Hepatocyte (in vitro differentiated cells): ENCODE measurements at places on chromosomes 2 and 18. TPM values are rescaled to one million over a fixed set of nuclear protein-coding genes. Genes with fewer than 3 reads are reported as not detected.

- no peak for DNase-seq
Measured at GRCh38 chr2:75068546-75068945, 110.1 kb downstream of the POLE4 start.

DNA sequence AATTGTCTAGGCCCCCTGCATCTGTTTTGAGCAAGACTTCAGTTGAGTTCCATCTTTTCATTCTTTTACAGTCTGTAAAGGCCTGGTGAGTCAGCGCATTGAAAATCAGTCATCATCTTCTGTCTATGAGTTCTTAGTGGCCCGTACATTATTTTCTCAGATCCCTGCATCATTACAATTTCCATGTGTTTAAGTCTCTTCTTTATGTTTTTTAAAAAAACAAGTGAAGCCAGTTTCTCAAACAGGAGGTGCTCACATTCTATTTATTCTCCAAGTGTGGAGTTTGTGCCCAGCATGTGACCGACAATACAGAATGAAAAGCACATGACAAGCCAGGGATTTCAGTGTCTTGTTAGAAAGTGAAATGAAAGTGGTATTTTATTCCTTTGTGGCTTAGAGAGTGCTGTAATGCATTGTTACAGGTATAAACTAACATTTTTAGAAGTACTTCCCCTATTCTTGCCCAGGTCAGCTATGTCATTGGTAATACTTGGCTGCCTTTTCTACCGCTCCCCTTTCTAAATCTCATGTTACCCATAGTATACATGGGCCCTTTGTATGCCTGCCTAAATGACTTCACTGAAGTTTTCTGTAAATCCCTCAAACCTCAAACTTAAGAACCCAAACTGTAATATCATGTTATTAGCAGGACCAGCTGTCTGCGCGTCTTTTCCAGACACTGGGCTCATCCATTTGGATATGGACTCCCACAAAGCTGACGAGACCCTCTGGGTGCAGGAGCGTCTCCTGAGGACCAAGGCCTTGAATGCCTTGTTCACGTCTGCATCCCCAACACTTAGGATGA, 67.6 kb downstream of the FEZ2 start:
- DNase-seq = no peak

GRCh38 chr2:132911726-132912724, 242.0 kb upstream of the LYPD1 start:
- peak; percentile 15 for DNase-seq

GRCh38 chr2:108637304-108637669, 82.0 kb upstream of the RANBP2 start:
- peak; percentile 73 for DNase-seq

DNA sequence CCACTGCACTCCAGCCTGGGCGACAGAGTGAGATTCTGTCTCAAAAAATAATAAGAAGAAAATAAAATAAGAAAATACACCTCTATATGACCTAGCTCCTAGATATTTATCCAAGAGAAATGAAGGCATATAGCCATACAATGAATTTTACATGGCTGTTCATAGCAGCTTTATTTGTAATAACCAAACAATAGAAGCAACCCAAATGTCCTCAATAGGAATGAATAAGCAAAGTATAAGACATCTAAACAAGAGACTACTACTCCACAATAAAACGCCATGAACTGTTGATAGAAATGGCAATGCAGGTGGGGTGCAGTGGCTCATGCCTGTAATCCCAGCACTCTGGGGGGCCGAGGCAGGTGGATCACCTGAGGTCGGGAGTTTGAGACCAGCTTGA, 31.2 kb upstream of the MYCN start:
- no peak for DNase-seq

GRCh38 chr2:183519371-183520056, 395.3 kb downstream of the NUP35 start:
- DNase-seq = no peak

GRCh38 chr2:175309799-175310198, 128.3 kb upstream of the ATP5MC3 start:
- DNase-seq = peak; percentile 70

GRCh38 chr18:6493194-6493593, 78.5 kb upstream of the L3MBTL4 start:
- DNase-seq = no peak

GRCh38 chr18:50866765-50867164, 12.2 kb upstream of the ME2 start:
- DNase-seq = no peak

DNA sequence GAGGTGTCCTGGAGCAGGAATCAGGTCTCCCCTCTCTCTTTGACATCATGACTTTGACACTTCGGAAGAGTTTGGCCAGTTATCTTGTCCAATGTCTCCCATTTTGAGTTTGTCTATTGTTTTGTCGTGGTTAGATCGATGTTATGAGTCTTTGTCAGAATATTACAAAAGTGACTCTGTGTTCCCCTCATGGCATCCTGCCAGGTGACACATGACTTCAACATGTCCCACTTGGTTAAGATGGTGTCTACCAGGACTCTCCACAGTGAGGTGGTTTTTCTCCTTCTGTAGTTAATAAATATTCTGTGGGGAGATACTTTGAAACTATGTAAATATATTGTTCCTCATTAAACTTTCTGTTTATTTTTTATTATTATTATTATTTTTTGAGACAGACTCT, 76.6 kb upstream of the BZW1 start:
- DNase-seq = no peak

GRCh38 chr2:28469947-28470535, 25.8 kb upstream of the PLB1 start:
- DNase-seq = no peak

DNA sequence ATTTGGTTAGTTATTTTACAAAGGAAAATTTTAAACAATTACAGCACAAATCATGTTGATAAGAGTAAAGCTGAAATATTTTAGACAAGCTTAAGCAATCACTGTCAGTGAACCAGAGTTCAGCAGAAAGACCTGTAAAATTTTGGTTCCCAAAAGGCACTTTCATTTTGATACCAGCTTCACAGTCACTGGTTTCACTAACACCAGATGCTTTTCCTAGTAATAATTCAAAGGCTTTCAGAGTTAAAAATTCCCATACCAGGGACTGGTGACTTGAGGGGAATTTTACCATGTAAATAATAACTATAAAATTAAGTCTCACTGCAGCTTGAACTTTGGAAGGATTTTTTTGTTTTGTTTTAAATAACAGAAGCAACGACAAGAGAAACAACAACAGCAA, 102.3 kb upstream of the CD302 start:
- DNase-seq = no peak

- peak; percentile 28 for DNase-seq
Measured at GRCh38 chr2:189014449-189015138, 40.4 kb downstream of the COL3A1 start.

DNA sequence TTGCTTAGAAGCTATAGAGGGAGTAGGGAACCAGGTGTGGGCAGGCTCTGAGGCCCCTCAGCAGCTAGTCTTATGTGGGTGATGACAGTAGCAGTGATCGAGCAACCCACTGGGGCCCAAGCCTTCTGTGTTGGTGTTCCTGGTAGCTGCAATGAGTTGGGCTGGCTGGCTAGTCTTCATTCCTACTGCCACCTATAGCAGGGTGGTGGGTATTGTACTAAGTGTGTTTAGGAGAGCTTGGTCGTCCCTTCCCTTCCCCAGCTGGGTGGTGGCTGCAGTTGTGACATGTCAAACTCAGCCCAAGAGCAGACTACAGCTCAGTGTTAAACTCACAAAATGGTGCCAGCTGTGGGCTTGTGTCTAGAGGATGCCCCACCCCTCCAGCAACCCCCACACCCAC, 486.1 kb upstream of the UBE2E3 start:
- no peak for DNase-seq

DNA sequence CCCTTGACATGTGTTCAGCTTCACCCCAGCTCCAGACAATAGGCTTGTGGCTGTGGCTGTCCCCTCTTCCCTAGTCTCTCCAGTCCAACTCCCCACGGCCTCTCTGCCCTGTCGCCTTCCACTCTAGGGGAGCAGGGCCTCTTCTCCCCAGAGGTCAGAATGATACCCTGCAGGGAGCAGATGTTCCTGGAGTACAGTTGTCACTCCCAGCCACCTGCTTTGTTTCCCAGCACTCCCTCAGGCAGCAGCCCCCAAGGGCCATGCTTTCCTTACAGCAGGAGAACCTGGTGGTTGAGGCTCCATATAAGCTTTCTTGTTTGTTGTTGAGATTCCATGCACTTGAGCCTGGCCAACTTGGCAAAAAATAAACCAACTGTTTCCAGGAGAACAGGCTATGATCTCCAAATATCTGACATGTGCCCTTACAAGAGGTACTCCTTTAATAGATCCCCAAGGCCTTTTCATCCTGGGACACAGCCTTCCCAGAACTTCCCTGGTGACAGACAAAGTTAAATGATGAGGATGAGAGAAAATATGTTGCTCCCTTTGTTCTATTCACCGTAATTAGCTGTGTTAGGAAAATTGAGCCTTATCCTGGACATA, 45.1 kb downstream of the DPYSL5 start:
- peak; percentile 1 for DNase-seq

DNA sequence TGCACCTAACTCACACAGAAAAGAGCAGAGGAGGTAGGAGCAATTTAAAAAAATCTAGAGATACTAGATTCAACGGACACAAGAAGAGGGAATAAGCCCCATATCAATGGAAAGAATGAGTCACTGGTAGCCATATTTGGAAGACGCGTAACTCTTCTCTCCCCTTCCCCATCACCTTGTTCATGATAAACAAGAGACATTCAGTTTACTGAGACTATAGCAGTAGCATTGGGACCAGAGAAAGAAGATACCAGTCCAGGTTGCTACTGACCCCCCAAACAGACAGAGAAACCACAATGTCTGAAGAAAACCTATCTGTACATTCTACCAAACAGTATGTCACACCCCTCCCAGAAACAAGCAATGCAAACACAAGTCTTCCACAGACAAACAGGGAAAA, 81.1 kb downstream of the SLC66A3 start:
- DNase-seq = no peak

DNA sequence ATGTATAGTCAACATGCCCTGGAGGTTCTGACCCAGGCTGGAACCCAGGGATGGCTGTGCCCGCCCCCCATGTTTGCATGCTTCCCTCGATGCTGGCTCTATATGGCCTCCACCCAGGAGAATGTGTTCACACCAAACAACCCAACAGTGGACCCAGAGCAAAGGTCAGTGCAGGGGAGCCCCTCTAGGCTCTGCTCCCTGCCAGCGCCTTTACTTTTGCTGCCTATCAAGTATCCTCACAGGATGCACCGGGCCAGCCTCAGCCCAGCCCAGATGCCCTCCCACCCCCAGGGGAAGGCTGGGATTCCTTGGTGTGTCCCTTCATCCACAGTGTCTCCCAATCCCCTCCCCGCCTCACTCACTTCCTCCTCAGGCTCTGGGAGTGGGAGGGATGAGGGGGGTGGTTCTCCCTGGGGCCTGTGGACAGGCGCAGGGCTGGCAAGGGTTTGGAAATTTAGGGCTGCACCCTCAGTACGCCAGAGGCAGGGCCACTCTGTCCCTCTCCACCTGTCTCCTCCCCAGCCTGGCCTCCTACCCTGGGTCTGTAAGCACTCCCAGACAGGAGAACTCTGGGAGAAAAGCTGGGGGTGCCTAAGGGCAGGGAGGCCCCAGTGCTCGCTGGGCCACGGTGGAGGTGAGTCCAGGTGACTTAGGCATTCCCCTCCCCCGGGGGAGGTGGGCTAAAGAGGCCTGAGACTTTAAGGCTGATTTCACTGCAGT, 2.3 kb downstream of the ATP6V1B1 start:
- DNase-seq = peak; percentile 8

- DNase-seq = no peak
Measured at GRCh38 chr2:62217970-62218369, 22.1 kb downstream of the B3GNT2 start.

DNA sequence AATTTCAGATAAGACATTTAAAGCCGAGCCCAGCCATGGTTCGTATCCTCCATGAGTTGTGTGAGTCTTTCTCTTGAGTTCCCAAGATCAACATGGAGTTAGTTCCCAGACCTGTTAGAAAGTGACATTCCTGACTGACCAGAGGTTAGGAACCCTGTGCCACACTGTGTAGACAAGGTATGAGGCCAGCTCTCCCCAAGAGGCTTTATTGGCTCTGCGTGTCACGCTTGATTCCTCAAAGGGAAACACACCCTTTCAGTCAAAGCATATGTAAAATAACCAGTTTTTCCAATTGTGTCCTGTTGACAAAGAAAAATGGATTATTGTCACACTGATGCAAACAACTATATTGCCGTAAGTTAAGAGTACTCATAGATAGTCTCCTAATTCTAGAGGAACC, 1.2 kb downstream of the SULT1C3 start:
- DNase-seq = no peak

GRCh38 chr2:204010628-204011560, 74.3 kb downstream of the ICOS start:
- DNase-seq = no peak

DNA sequence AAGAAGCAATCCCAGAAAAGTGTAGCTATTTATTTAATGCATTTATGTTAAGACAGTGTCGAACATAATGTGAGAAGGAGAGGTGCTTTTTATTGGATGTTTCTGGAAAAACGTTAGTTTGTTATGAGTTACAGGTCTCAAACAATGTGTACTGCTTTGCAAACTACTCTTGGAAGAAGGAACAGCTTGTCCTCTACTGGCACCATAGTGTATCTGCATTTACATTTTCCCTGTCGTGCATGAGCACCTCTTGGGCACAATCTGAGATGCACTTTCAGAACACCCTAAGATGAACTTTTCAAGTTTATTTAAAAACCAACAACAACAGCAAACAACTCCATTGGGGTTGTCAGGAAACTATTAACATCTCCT, 22.8 kb downstream of the CCNYL1 start:
- peak; percentile 46 for DNase-seq

- DNase-seq = no peak
Measured at GRCh38 chr2:162065767-162066166, 8.2 kb downstream of the DPP4 start.

- DNase-seq = no peak
Measured at GRCh38 chr2:6881046-6881445, 3.5 kb downstream of the RSAD2 start.

- no peak for DNase-seq
Measured at GRCh38 chr2:232793271-232793670, 16.9 kb upstream of the KCNJ13 start.

DNA sequence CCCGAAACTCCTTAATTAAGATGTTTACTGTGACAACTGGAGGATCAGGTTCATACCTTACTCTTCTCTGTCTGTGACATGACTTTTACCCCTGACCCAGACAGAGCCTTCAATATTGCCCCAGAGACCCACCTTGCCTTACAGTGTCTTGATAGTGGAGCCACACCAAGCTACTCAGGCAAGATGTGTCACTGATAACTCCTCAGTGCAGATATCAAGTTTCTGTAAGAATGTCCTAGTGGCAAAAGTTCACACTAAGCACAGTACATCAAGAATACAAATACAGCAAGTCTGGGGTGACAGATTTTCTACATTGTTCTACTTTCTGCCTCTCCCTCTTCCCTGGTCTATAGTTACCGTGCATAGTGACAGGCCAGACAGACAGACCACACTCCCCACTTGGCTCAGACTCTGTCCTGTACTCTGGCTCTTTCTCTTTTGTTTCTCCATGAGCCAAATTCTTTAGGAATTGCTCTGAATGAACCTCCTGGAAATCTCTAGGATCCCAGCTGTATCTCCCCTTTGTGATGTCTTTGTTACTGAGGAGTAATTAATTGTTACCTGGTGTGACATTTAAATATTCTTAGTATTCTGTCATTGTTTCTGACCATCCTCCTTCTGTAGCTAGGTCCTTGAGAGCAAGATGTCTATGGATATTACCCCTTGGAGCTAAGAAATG, 24.1 kb upstream of the APOB start:
- no peak for DNase-seq

The TUBB8B gene
- total RNA-seq = 0.16 TPM in 1 of 2 replicates, not detected in the other

The CENPO gene
- total RNA-seq = 8.2 and 14.6 TPM in 2 replicates

The LYG1 gene
- 0.16 and 0.93 TPM in 2 replicates for total RNA-seq

The SFXN5 gene
- total RNA-seq = 25.7 and 34.6 TPM in 2 replicates

The FOXI3 gene
- total RNA-seq = not detected in 2 replicates

The TFCP2L1 gene
- 2.2 and 2.5 TPM in 2 replicates for total RNA-seq

The CAPN13 gene
- 5.8 and 6.0 TPM in 2 replicates for total RNA-seq

The NT5DC4 gene
- 1.2 and 2.7 TPM in 2 replicates for total RNA-seq

The PID1 gene
- total RNA-seq = 26.7 and 27.8 TPM in 2 replicates

The KLHL30 gene
- not detected in 2 replicates for total RNA-seq
